ENCODE measurements at places on chromosomes 6 and 20. TPM values are rescaled to one million over a fixed set of nuclear protein-coding genes. Genes with fewer than 3 reads are reported as not detected.

The SEMG2 gene
- not detected for polyA plus RNA-seq

The FOXA2 gene
- polyA plus RNA-seq = 2.0 TPM

The AVP gene
- not detected for polyA plus RNA-seq

The ABT1 gene
- 16.3 TPM for polyA plus RNA-seq

The ABHD16B gene
- polyA plus RNA-seq = 0.72 TPM

The EPPIN gene
- not detected for polyA plus RNA-seq

The RGS17 gene
- 1.1 TPM for polyA plus RNA-seq

The C6orf136 gene
- 13.2 TPM for polyA plus RNA-seq

The RHAG gene
- polyA plus RNA-seq = 0.22 TPM

The TSBP1 gene
- polyA plus RNA-seq = not detected

The STX11 gene
- 84.1 TPM for polyA plus RNA-seq

The SIRPA gene
- 25.4 TPM for polyA plus RNA-seq

The GSTA2 gene
- 0.22 TPM for polyA plus RNA-seq

The CDKAL1 gene
- 3.6 TPM for polyA plus RNA-seq

The PRL gene
- polyA plus RNA-seq = 0.56 TPM

The PTPRT gene
- polyA plus RNA-seq = 0.04 TPM

The GUCA1A gene
- polyA plus RNA-seq = not detected

The SPATA25 gene
- polyA plus RNA-seq = 1.1 TPM

The MOCS1 gene
- 25.4 TPM for polyA plus RNA-seq

The HIVEP2 gene
- 2.9 TPM for polyA plus RNA-seq

The C4B gene
- polyA plus RNA-seq = 207 TPM

The SIRPB2 gene
- polyA plus RNA-seq = 6.1 TPM

The HLA-DPB1 gene
- 48.0 TPM for polyA plus RNA-seq

The PGC gene
- 7.5 TPM for polyA plus RNA-seq

The CLIC5 gene
- polyA plus RNA-seq = 0.78 TPM

The ERVFRD-1 gene
- polyA plus RNA-seq = not detected

The IRAK1BP1 gene
- polyA plus RNA-seq = 1.7 TPM

The TULP1 gene
- 0.22 TPM for polyA plus RNA-seq

The SLC24A3 gene
- 0.86 TPM for polyA plus RNA-seq

The FAM83B gene
- polyA plus RNA-seq = 0.09 TPM

The OR12D3 gene
- polyA plus RNA-seq = not detected

The ID1 gene
- polyA plus RNA-seq = 301 TPM

The ARID1B gene
- polyA plus RNA-seq = 14.0 TPM

The ECT2L gene
- 0.01 TPM for polyA plus RNA-seq

The WFDC12 gene
- polyA plus RNA-seq = not detected

The PROKR2 gene
- polyA plus RNA-seq = not detected

The CRIP3 gene
- 0.61 TPM for polyA plus RNA-seq

The CTAGE9 gene
- 0.02 TPM for polyA plus RNA-seq

The TPD52L2 gene
- polyA plus RNA-seq = 88.8 TPM

The COL9A3 gene
- 5.1 TPM for polyA plus RNA-seq

The PPT2 gene
- polyA plus RNA-seq = 6.3 TPM

The CDS2 gene
- polyA plus RNA-seq = 14.8 TPM

The PBOV1 gene
- polyA plus RNA-seq = not detected

The MOG gene
- not detected for polyA plus RNA-seq
